ENCODE measurements at places on chromosomes 3 and 15. TPM values are rescaled to one million over a fixed set of nuclear protein-coding genes. Genes with fewer than 3 reads are reported as not detected.

- peaks cover 76% of the 10 kb centered on the region for H3K4me1 ChIP-seq
- H3K27ac ChIP-seq: no peak overlapping the region
- no peaks in the 10 kb centered on the region for H3K27me3 ChIP-seq
- no peak for DNase-seq
- no peaks in the 10 kb centered on the region for H3K36me3 ChIP-seq
- H3K4me3 ChIP-seq: no peak overlapping the region
Measured at GRCh38 chr15:78063970-78064385, 13.5 kb downstream of the TBC1D2B start.

GRCh38 chr3:138688871-138689299 lies 80.3 kb downstream of the FAIM start:
- H3K27me3 ChIP-seq: no peaks in the 10 kb centered on the region
- DNase-seq: no peak
- no peaks in the 10 kb centered on the region for H3K36me3 ChIP-seq
- no peak overlapping the region for H3K4me3 ChIP-seq
- no peaks in the 10 kb centered on the region for H3K4me1 ChIP-seq

- H3K27me3 ChIP-seq: no peaks in the 10 kb centered on the region
- H3K36me3 ChIP-seq: no peaks in the 10 kb centered on the region
- no peak overlapping the region for H3K27ac ChIP-seq
- no peak overlapping the region for H3K4me3 ChIP-seq
Measured at GRCh38 chr3:180253283-180253682, 216.5 kb upstream of the PEX5L start.

- DNase-seq: no peak
- no peaks in the 10 kb centered on the region for H3K4me1 ChIP-seq
- H3K27me3 ChIP-seq: no peaks in the 10 kb centered on the region
- no peaks in the 10 kb centered on the region for H3K36me3 ChIP-seq
- H3K4me3 ChIP-seq: no peak overlapping the region
Measured at GRCh38 chr3:30169487-30169886, 436.9 kb upstream of the TGFBR2 start.

DNA sequence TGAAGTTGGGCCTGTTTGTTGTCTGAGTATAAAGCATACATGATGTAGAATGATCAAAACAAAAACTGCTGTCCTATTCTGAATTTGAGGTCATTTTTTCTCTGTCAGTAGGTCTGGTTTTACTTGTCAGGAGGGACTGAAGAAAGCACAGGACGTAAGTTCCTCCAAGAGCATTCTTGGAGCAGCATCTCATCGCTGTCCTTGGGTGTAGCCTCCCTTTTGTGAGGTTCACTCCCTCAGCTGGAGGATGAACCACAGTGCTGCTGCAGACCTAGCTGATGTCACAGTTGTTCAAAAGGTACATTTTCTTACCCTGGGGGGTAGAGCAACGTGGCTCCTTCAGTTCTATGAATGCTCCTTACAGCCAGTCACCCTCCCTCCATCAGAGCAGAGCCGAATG lies 490.0 kb upstream of the TBL1XR1 start:
- H3K4me1 ChIP-seq: peaks cover 4% of the 10 kb centered on the region
- DNase-seq: no peak
- no peaks in the 10 kb centered on the region for H3K27me3 ChIP-seq
- no peak overlapping the region for H3K4me3 ChIP-seq
- H3K27ac ChIP-seq: no peak overlapping the region

GRCh38 chr3:10392244-10392643 lies 71.3 kb upstream of the SEC13 start:
- no peak overlapping the region for H3K4me3 ChIP-seq
- H3K36me3 ChIP-seq: no peaks in the 10 kb centered on the region
- no peak for DNase-seq
- H3K4me1 ChIP-seq: peaks cover 86% of the 10 kb centered on the region
- no peaks in the 10 kb centered on the region for H3K27me3 ChIP-seq

- peak overlapping the region; percentile 57 for H3K27ac ChIP-seq
- no peaks in the 10 kb centered on the region for H3K27me3 ChIP-seq
- DNase-seq: no peak
- H3K4me1 ChIP-seq: peaks cover 18% of the 10 kb centered on the region
- H3K36me3 ChIP-seq: no peaks in the 10 kb centered on the region
Measured at GRCh38 chr3:158802409-158803268, 785 bp downstream of the MFSD1 start.

DNA sequence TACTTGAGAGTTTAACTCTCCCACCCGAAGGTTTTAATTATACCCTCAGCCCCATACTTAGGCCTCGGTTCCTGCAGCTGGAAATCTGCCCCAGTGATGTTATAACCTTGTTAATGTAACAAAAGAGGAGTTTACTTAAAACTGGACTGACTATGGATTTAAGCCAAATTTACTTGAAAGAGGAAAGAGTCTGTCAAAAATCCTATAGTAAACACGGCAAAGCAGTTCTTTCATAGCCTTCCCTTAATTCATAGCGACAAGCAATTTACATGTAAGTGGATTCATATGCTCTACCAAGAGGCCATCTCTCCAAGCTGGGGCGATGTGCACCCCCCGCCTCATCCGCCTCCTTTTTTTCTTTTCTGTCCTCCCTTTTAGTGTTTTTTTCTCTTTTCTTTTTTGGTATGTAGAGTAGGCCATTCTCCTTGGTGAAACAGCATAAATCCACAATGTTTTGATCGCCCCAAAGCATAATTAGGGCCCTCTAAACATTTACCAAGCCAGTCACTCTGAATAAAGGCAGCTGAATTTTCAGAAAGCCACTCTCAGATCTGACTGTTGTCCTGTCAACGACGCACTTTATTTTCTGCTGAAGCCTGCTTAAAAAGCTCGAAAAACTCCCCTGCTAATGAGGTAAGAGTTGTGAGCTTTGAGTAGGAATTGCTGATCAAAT lies 373.1 kb upstream of the WNT5A start:
- no peaks in the 10 kb centered on the region for H3K4me1 ChIP-seq
- no peak for DNase-seq
- no peaks in the 10 kb centered on the region for H3K36me3 ChIP-seq
- H3K4me3 ChIP-seq: no peak overlapping the region
- no peak overlapping the region for H3K27ac ChIP-seq

GRCh38 chr3:30549600-30549999 lies 56.8 kb upstream of the TGFBR2 start:
- H3K27me3 ChIP-seq: no peaks in the 10 kb centered on the region
- no peak overlapping the region for H3K4me3 ChIP-seq
- H3K4me1 ChIP-seq: no peaks in the 10 kb centered on the region
- no peak overlapping the region for H3K27ac ChIP-seq
- no peak for DNase-seq

DNA sequence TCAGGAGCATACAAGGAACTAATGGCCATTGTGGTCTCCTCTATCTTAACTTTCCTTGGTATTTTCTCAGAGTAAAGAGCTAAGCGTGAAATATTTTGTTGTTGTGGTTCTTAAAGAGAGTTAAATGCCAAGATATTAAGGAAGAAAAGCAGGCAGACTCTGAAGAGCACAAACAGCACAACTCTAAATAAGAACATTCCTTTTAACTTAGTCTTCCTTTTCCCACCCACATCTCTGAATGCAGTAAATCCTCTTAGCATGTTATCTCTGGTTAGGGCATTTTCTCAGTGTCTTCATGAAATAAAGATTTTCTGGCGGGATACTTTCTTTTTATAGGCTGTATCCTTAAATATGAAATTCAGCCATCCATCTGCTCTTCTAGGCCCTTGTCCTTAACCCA lies 1.5 kb downstream of the GPR87 start:
- H3K4me3 ChIP-seq: no peak overlapping the region
- no peaks in the 10 kb centered on the region for H3K27me3 ChIP-seq
- H3K4me1 ChIP-seq: no peaks in the 10 kb centered on the region

GRCh38 chr3:44120721-44121582 lies 120.7 kb upstream of the TOPAZ1 start:
- no peaks in the 10 kb centered on the region for H3K36me3 ChIP-seq
- no peak overlapping the region for H3K4me3 ChIP-seq
- H3K27ac ChIP-seq: no peak overlapping the region
- no peaks in the 10 kb centered on the region for H3K27me3 ChIP-seq

DNA sequence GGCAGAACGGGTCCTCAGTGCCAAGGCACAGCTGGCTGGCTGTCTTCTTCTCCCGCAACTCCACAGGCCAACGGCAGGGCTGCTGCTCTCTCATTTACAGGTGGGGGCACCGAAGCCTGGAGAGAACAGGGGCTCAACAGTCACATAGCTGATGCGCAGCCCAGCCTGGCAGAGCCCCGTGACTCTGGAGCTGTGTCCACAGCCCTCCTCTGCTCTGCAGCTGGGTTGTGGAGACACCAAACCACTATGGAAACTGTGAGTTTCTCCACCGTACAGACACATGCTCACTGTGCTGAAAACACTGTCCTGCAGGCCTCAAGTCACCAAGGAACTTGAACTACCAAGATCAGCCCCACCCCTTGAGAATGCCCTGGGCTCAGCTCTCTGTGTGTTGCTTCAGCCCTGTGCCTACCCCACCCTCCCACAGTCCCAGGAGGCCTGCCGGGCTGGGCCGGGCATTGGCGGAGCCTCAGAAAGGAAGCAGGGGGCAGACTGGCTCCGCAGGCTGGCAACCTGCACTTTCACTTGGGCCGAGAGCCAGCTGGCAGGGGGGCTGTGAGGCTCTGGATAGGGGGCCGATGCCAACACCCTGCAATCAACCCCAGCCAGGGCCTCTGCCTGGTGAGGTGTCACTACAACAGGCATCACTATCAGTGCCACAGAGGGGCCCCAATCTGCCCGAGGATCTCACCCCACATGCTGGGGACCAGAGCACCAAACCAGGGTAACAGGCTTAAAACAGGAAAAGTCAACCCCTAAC lies 113.7 kb upstream of the RPL32 start:
- H3K36me3 ChIP-seq: peaks cover 20% of the 10 kb centered on the region
- peaks cover 6% of the 10 kb centered on the region for H3K4me1 ChIP-seq
- H3K27ac ChIP-seq: no peak overlapping the region
- DNase-seq: peak; percentile 43
- H3K4me3 ChIP-seq: no peak overlapping the region

GRCh38 chr15:99279827-99280226 lies 28.5 kb downstream of the LRRC28 start:
- H3K4me3 ChIP-seq: no peak overlapping the region
- DNase-seq: no peak
- no peaks in the 10 kb centered on the region for H3K36me3 ChIP-seq
- H3K27me3 ChIP-seq: no peaks in the 10 kb centered on the region

DNA sequence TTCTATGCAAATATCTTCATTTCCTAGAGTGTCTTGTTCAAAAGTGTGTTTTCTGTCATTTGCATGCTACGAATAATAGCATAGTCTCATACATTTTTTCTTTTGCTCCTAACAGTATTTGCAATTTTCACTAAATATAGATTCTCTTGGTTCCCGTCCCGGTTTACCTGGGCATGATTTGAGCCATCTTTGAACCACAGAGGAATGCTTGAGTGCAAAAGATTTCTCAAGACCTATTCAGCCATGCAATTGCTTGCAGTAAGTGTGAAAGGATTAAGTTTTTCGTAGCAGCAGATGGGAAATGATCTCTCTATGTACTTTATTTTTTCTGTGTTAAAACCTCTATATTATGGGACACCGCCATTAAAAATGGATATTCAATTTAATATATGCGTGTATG lies 733.0 kb downstream of the ZPLD1 start:
- H3K27me3 ChIP-seq: no peaks in the 10 kb centered on the region
- no peaks in the 10 kb centered on the region for H3K36me3 ChIP-seq
- H3K27ac ChIP-seq: no peak overlapping the region
- DNase-seq: no peak

DNA sequence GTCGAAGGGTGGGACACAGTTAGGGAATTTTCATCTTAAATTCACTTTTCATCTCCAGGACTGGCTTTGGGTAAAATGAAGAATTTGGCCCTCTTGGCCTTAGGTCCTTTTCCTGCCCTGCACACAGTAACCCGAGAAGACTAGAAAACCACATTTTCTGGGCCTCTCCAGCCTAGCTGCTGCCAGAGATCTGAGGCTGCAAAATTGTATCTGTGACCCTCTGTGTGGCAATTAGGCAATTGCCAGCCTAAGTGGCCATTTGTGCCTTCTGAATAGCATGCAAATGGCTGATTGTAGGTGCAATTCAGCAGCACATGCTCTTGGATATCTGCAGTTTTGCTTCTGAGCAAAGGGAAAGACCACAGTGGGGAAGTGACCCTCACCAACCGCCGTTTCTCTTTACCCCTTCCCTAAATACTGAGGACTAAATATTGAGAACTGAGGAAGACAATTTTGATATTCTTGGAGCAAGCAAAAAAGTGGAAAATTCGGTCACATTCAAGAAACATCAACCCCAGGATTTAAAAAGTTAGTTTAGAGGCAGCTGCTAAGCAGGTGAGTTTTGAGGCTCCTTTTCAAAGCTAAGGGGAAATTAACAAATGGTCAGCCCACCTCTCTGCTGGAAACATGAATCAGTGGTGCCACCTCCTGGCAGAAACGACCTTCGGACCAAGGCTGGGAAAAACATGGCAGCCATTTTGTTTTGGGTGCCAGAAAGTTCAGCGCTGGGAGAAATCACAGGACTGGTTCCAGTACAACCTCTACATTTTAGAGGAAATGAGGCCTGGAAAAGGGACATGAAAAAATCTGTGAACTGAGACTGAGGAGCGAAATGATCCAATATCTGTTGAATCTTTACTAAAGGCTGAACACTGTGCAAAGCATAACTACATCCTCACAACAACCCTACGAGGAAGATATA lies 56.6 kb upstream of the PRTG start:
- H3K4me3 ChIP-seq: no peak overlapping the region
- H3K4me1 ChIP-seq: no peaks in the 10 kb centered on the region
- no peak overlapping the region for H3K27ac ChIP-seq
- peak; percentile 7 for DNase-seq
- H3K36me3 ChIP-seq: no peaks in the 10 kb centered on the region
- H3K27me3 ChIP-seq: peaks cover 13% of the 10 kb centered on the region

DNA sequence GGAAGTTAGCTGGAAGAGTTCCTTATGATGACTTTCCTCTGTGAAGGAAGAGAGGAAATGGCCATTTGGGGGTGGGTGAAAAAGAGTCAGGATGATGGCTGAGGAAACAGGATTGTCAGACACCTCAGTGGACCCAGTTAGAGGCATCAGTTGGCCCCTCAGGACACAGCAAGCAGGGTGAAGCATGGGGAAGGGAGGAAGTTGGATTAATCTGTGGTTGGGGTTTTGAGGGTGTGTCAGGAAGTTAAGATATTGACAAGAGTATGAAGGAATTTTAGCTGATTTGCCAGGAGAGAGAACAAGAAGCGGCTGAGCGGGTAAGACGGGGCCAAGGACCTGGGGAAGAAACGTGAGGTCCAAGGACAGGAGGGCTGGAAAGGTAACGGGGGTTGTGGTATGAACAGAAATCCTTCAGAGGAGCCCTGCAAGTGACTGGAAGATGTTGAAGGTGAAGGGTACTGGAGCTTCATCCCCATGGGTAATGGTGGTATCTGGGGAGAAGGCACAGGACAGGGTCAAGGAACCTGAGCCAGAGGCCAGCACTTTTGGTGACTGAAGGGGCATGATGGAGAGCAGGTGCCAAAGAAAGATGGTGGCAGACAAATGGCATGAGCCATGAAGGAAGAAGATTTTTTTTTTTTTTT lies 2.7 kb downstream of the UQCC5 start:
- H3K27ac ChIP-seq: no peak overlapping the region
- peaks cover 7% of the 10 kb centered on the region for H3K27me3 ChIP-seq
- DNase-seq: no peak
- peaks cover 2% of the 10 kb centered on the region for H3K36me3 ChIP-seq
- peaks cover 43% of the 10 kb centered on the region for H3K4me1 ChIP-seq

Gene TM6SF1
- not detected for total RNA-seq

Gene ZNF639
- 72.9 TPM for total RNA-seq

Gene SAXO2
- 1.1 TPM for total RNA-seq

Gene ADAMTSL3
- 0.15 TPM for total RNA-seq
